ENCODE measurements at places on chromosomes 6 and 20. TPM values are rescaled to one million over a fixed set of nuclear protein-coding genes. Genes with fewer than 3 reads are reported as not detected.

The OR2H2 gene
- total RNA-seq, result not detected

The ADGRF5 gene
- 107 TPM for total RNA-seq

The HDGFL1 gene
- not detected for total RNA-seq

The MUC22 gene
- total RNA-seq, result not detected

The LY6G6C gene
- total RNA-seq, result not detected

Data from dermis microvascular lymphatic vessel endothelial cell (primary cell).